A549 treated with ZK216348 at 1 μM for 4 hours (cell line): ENCODE measurements at places on chromosomes 13 and 19. TPM values are rescaled to one million over a fixed set of nuclear protein-coding genes. Genes with fewer than 3 reads are reported as not detected.

Gene PTPRS
- 15.0 to 34.9 TPM (median 27.3 TPM) in 5 replicates for total RNA-seq

Gene SPACA6
- total RNA-seq = 7.6 to 19.2 TPM (median 13.6 TPM) in 5 replicates

Gene CCDC194
- not detected in 5 replicates for total RNA-seq

Gene KCNN1
- 0.12 to 0.98 TPM (median 0.48 TPM) in 5 replicates for total RNA-seq

Gene ANGPTL4
- total RNA-seq = 297 to 524 TPM (median 412 TPM) in 5 replicates

Gene POU2F2
- total RNA-seq = 0.14 to 1.2 TPM (median 0.41 TPM) in 5 replicates

Gene ASF1B
- 24.7 to 33.8 TPM (median 33.5 TPM) in 5 replicates for total RNA-seq

Gene MAP4K1
- total RNA-seq = 0.28 to 1.3 TPM (median 0.75 TPM) in 5 replicates

Gene DIRAS1
- 3.2 to 5.1 TPM (median 4.2 TPM) in 5 replicates for total RNA-seq

Gene N4BP2L1
- total RNA-seq = 0.35 to 0.88 TPM (median 0.51 TPM) in 4 of 5 replicates, not detected in the other

Gene HOOK2
- 4.5 to 14.2 TPM (median 11.1 TPM) in 5 replicates for total RNA-seq

Gene WDR87
- total RNA-seq = not detected in 5 replicates
